Motor neuron (in vitro differentiated cells): ENCODE measurements at places on chromosomes 5 and 9. TPM values are rescaled to one million over a fixed set of nuclear protein-coding genes. Genes with fewer than 3 reads are reported as not detected.

DNA sequence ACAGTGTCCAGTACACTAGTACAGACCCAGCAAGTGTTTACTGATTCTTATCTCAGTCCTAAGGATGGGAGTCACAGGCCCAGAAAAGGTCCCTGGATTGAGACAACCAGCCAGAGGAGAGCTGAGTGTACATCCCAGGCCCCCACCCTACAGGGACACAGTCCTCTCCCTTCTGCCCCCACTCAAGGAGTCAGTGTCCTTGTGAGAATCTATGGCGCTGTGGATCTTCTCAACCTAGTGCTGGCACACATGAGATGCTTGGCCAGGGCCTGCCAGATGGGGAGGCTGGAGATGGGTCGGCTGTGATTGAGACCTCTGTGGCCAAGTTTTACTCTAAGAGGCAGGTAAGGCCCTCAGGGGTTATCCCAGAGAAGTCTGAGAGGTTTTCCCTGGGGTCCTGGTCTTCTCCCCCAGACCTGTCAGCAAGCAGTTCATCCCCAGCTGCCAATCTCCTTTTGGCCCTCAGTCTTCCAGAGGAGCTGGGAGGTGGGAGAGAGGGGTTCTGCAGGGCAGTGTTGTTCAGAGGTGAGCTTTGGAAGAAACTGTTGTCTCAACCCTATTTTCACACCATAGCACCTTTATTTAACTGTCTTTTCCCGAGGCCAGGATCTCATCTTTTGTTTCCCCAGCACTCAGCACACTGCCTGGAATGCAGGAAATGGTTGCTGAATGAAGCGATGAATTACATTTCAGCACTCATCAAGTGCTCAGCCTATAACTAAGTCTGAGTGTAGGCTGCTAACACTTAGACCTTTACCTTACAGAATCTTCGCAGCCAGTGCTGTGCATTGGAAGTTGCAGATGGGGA, 3.2 kb upstream of the NSD1 start:
- no peak for ATAC-seq

GRCh38 chr5:6832994-6833393, 119.8 kb downstream of the TENT4A start:
- no peak for ATAC-seq

DNA sequence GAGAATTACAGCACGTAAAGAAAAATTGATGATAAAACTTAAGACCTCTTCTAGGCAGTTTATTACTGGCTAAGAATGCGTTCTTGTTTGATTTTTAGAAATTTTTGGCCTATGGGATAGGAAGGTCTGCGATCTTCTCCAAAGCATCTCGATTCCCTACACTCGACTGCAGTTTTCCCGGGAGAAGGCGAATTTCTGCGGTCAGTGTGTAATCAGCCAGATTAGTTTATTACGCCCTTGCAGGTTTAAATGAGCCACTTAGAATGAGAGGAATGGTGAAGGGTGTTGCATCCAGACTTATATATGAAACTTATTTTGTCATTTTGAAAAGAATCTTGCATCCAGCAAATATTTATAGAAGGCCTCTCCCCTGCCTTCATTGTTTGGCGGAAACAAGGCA, 1.2 kb downstream of the MTAP start:
- ATAC-seq: no peak

- ATAC-seq: no peak
Observed at GRCh38 chr9:27436234-27436633, 87.9 kb upstream of the IFNK start.

GRCh38 chr5:157808043-157808442, 50.9 kb downstream of the CLINT1 start:
- no peak for ATAC-seq

GRCh38 chr9:94783928-94784327, 57.4 kb downstream of the AOPEP start:
- no peak for ATAC-seq

GRCh38 chr5:138649316-138649720, 74.1 kb upstream of the HSPA9 start:
- peak; percentile 36 for ATAC-seq

- no peak for ATAC-seq
Observed at GRCh38 chr5:176654856-176655255, 7.6 kb downstream of the TSPAN17 start.

DNA sequence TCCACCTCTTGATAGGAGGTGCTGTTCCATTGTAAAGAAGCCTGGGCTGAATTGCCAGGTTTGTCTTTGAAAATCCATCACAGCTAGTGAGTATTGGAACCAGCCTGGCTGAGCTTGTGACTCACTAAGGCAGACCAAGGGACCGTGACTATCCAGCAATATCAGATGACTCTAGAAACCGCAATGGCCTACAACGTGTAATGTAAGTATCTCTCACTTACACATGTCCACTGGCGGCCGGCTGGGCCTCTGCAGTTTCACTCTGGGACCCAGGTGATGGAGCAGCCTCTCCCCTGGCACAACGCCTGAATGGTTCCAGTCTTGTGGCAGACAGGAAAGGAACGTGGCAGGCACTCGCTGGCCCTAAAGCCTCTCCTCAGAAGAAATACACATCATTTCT, 3.1 kb upstream of the HRH2 start:
- ATAC-seq: no peak

GRCh38 chr5:151954255-151954654, 29.6 kb upstream of the GLRA1 start:
- ATAC-seq: peak; percentile 34

DNA sequence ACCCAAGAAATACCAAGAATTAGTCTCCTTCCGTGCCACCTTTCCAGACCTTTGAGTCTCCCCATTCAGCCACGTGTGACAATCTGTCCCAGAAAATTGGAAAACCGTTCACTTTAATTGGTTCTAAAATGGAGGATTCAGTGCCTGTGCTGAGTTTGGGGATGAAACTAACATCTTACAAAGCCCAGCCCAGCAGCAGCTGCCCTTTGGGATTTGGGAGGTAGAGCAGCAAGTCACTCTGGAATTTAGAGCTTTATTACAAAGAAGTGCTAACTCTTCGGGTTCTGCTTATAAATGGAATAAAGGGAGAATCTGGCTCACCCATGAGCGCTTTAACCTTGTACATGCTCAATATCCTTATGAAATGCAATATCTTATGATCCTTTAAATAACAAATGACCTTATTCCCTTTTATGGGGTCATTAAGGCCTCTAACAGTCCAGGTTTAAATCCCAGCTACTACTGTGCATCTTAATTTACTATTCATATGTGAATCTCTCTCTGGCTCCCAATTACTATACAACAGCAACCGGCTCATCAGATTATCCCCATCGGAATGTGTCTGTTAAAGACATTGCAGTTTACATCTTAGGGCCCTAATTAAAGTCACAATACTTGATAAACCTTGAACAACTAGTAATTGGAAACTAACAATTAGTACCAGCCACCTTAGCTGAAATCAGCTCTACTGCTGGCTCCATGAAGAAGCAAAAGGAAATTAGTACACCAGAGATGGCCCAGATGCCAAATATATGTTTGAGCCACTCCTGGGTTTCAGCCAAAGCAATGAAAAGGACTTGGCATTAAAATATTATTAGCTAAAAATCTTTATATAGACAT, 271.8 kb upstream of the SMARCA2 start:
- ATAC-seq: no peak

GRCh38 chr9:74281674-74282073, 215.5 kb upstream of the RORB start:
- no peak for ATAC-seq

- ATAC-seq: no peak
Observed at GRCh38 chr5:169270827-169271226, 30.1 kb downstream of the SLIT3 start.

GRCh38 chr5:147509710-147510651, at the start of gene DPYSL3:
DPYSL3 (minus strand) TSS chr5:147510068; CDS start chr5:147509858, 210 bp downstream.
- peak; percentile 70 for ATAC-seq

DNA sequence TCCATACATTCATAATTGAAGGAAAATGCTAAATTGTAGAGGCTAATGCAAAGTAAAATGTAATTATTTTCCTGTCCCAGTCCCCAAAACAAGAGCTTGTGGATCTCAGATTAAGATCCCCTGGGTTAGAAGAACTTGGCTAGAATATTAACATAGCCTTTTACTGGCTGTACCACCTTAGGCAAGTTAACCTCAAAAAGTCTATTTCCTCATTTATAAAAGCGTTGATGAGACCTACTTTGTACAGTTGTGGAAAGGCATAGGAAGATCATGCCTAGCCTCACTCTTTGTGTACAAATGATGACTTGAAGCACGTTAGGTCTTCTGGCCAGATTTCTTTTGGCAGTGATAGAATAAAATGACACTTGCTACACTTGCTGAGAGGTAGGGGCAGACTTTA, 97.2 kb downstream of the F2RL2 start:
- ATAC-seq: no peak

DNA sequence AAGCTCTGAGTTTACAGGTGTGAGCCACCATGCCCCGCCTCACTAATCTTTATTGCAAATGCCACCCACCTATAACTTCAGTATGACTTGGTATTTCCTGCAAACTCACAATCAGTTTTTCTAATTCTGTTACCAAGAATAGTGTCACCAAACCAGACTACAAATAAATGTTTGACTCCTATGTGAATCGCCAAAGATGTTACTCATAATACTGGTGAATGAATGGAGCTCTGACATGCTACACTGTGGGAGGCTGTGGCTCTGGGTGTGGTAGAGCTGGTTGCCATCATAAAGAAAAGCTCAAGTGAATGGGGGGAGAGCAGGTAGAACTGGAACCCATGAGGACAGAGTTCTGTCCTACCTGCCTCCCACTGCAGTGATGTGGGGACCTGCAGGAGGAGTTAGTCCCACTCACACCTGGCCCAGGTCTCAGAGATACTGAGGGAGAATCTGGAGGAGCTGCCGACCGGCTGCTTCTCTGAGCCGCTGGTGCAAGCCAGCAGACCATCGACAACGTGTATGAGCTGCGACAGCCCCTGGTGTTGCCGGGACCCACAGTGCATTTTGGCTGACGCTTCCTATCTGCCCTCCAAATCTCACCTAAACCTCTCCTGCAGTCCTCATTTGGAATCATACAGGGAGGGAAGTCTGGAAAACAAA, 95.7 kb downstream of the ENTREP1 start:
- no peak for ATAC-seq

- ATAC-seq: no peak
Observed at GRCh38 chr9:22454016-22454415, 7.4 kb downstream of the DMRTA1 start.

GRCh38 chr5:27962198-27962597, 923.8 kb upstream of the CDH9 start:
- ATAC-seq: no peak

- ATAC-seq: no peak
Observed at GRCh38 chr5:168411871-168412270, 74.4 kb upstream of the RARS1 start.

DNA sequence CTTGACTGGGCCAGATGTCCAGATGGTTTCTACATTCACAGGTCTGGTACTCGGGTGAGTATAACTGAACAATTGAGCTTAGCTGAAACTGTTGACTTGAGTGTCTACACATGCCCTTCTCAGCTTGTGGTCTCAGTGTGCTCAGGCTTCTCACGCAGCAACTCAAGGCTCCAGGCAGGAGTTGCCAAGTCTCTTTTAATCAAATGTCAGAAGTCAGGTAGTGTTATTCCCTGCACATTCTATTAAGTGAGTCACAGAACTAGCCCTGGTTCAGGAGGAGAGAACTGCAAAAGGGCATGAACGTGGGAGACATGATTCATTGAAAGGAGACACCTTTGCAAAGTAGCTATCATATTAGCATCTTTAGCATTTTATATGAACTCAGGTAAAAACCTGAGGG, 199.3 kb upstream of the ACTBL2 start:
- no peak for ATAC-seq

GABRA1 gene
- 2.5 TPM in 1 of 2 replicates, not detected in the other for total RNA-seq

SHC3 gene
- total RNA-seq: 10.6 and 11.6 TPM in 2 replicates

HMCN2 gene
- total RNA-seq: 0.54 and 2.1 TPM in 2 replicates

OR13C4 gene
- not detected in 2 replicates for total RNA-seq

GDF9 gene
- 0.86 and 1.3 TPM in 2 replicates for total RNA-seq

ESM1 gene
- total RNA-seq: not detected in 2 replicates
